ENCODE measurements at places on chromosomes 5 and 9. TPM values are rescaled to one million over a fixed set of nuclear protein-coding genes. Genes with fewer than 3 reads are reported as not detected.
A peak's percentile ranks its signal among the peaks of the same experiment; 100 is the strongest.

DNA sequence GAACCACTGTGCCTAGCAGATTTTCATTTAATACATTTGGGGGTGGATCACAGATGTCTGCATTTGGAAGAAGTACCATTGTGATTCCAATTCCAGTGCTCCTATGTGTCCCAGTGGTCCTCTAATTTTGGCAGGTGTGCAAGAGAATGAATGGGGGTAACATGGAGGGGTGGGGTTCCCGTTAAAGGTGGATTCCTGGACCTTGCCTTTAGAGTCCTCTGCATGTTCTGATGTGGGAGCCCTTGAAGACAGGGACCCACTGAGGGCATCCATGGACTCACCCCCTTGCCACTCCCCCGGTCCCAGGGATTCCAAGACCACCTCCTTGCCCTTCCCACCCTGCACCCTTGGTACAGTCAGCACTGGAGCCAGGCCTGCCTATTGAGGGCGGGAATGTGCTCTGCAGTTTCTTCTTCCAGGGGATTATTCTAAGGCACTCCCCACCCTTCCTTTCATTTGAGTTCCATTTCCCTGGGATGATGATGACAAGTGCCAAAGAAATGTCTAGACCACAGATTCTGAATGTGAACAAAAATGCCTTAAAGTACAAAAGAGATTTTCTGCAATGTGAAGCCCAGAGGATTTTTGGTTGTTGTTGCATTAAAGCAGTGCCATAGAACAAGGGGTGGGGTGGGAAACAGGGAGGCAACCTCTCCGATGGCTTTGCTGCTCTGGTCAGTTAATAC lies 119.4 kb upstream of the PTCH1 start:
- no peak for DNase-seq

The ZNF366 gene
- 2.1 TPM for total RNA-seq

The SLC26A2 gene
- total RNA-seq, result 11.9 TPM

The OTP gene
- total RNA-seq, result not detected

GRCh38 chr5:153308282-153308681 lies 182.2 kb upstream of the GRIA1 start:
- no peak for DNase-seq

The NR4A3 gene
- total RNA-seq, result 0.58 TPM

The SPATA31A3 gene
- total RNA-seq, result not detected

- no peak for DNase-seq
Observed at GRCh38 chr9:132238992-132239391, 77.1 kb downstream of the NTNG2 start.

- DNase-seq, result peak; percentile 88
Observed at GRCh38 chr9:16191691-16192402, 639.0 kb downstream of the CCDC171 start.

- DNase-seq, result no peak
Observed at GRCh38 chr9:94166976-94167346, 82.7 kb downstream of the PTPDC1 start.

DNA sequence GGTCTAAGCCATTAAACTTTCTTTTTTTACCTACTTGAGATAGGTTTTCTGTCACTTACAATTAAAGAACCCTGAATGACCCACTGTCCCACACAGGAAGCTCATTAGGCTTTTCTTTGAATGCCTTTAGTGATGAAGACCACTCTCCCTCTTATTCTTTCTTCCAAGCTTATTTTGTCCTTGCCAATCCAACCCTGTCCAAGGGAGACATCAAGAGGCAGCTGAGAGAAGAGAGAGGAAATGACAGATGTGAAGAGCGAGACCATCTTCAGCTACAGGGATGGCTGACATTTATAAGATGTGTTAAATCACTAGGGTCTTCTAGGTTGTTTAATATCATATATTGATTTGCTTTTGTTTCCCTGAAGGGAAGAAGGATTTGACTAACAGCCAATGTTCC lies 133.5 kb downstream of the FAM114A2 start:
- no peak for DNase-seq

The SMAD5 gene
- total RNA-seq, result 61.8 TPM

- DNase-seq, result peak; percentile 44
Observed at GRCh38 chr9:37988041-37988440, 81.0 kb downstream of the SHB start.

The PPP1R26 gene
- 10.2 TPM for total RNA-seq

The TAF1L gene
- under 0.01 TPM for total RNA-seq

The TGFBR1 gene
- total RNA-seq, result 30.2 TPM

The EDIL3 gene
- total RNA-seq, result 7.6 TPM

DNA sequence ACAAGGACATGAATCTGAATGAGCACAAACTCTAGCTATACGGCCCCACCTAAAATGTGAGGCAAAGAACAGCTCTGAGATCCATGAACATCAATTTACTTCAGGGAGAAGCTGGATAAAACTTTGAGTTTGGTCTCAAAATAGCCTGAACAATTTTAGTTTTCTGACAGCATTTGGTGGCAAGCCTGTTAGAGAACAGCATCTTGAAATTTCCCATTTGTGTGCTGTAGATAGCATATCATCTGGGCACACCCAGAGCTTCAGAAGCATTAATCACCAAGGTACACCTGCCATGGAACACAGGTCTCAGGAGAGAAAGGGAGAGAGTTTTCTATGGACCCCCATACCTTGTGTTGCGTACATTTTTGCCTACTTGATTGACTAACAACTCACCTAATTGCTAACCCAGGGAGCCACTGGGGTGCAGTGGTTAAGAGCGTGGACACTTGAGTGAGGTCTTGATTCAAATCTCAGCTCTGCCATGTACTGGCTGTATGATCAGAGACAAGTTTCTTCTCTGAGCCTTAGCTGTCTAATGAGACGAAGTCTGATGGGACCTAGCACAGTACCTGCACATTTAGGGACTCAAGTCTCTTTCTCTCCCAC lies 264.9 kb downstream of the PIK3R1 start:
- peak; percentile 33 for DNase-seq

- no peak for DNase-seq
Observed at GRCh38 chr9:137586854-137587253, 3.5 kb downstream of the ZMYND19 start.

The PPIP5K2 gene
- 45.3 TPM for total RNA-seq

DNA sequence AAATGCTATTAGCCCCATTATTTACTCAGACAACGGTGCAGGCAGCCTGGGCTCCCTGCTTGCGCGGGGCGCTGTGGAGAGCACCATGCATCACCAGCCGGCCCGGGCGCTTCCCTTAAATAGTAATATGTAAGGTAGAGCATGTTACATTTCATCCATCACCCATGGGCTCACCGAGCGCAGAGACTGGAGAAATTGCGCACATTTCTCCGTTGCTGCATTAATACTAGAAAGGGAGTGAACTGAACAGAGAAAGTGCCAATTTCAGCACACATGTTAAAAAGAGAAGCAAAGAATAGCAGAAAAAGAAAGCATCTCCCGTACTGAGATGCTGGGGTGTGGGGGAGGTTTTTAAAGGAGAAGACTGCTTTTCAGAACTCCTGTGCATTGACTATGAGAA lies 400.3 kb downstream of the ZSWIM6 start:
- no peak for DNase-seq

The FAM153A gene
- total RNA-seq, result 0.31 TPM

The CDH9 gene
- 0.18 TPM for total RNA-seq

GRCh38 chr5:96509721-96510350 lies 76.8 kb upstream of the PCSK1 start:
- peak; percentile 8 for DNase-seq

The TEX48 gene
- total RNA-seq, result not detected

The TNC gene
- total RNA-seq, result 28.4 TPM

DNA sequence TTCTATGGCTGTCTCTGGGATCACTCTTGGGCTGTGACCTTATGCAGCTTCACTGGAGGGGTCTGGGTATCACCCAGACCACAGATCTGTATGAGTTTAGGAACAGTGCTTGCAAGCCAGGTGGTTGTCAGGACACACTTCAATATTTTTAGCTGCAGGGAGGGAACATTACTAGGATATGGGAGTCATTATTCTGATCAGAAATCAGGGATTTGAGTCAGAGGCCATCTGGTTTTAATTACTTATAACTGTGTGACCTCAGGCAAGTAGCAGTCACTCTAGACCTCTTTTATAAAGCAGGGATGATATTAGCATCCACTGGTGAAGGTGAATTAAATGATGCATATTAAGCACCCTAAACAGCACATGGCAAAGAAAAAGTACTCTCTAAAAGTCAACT lies 60.1 kb upstream of the NMUR2 start:
- peak; percentile 38 for DNase-seq

The OR1N2 gene
- not detected for total RNA-seq

DNA sequence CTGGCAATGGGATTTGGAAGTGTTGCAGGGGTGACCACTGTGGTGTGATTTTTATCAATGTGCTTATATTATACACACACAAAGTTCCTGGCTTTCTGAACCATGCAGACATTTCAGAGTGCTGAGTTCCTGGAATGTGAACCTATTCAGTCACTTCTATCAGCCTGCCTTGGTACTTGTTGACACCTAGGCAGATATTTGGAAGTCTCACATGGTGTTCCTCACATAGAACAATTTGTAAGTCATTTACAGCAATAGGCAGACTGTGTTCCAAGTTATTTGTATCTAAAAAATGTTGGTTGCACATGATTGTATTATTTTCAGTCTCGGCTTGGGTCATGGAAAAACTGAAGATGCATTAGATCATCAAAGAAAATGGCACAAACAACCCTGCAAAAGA lies 182.2 kb downstream of the SREK1 start:
- no peak for DNase-seq

DNA sequence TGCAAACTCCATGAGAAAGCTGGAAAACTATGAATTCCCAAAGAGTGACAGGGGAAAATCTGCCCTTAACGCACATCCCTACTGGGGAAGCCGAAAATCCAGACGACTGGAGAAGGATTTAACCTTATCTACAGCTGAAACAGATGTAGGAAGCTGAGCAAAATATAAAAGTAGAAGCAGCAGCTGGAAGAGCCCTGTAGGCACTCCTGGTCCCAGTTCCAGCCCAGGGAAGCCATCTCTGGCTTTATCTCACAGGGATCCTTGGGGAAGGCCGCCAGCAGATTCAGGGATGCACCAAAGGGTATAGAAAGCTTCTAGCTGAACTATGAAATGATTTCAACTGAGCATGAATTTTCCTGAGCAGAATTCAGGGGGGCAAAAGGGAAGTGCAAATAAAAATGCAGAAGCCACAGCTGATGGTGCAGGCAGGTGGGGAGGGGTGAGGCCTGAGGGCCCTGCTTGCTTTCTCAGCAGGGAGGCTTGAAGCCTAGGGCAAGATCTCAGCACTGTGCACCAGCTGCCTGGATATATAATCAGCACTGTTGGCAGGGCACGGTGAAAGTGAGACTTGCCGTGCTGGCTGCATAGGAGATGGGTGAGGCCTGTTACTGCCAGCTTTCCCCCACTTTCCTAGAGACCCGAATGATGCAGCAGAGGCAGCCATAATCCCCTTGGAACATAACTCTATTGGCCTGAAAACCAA lies 2019.5 kb upstream of the NUDT12 start:
- DNase-seq, result no peak

The CKMT2 gene
- total RNA-seq, result 91.3 TPM

GRCh38 chr9:95438561-95439357 lies 78.0 kb downstream of the PTCH1 start:
- DNase-seq, result no peak

The FBP2 gene
- total RNA-seq, result 105 TPM

GRCh38 chr5:129245489-129245888 lies 150.9 kb downstream of the ISOC1 start:
- peak; percentile 91 for DNase-seq

The IGFBPL1 gene
- 0.84 TPM for total RNA-seq

DNA sequence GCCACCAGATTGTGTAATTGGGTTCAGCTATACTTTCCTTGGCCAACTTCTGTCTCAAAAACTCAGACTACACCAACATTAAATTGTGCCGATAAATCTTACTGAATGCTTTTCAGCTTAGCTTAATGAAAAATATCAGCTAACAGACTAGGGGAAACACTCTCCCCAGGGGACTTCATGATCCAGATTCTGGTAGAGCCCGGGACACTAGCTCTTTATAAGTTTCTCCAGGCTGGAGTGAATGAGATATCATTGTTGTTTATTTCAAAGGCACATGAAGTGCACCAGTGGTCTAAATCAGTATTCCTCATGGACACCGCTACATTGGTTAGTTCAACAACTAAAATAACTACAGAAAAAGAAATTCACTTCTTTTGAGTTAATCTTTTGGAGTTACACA lies 10.5 kb upstream of the LHFPL2 start:
- peak; percentile 68 for DNase-seq

The UNC5A gene
- total RNA-seq, result 0.62 TPM

DNA sequence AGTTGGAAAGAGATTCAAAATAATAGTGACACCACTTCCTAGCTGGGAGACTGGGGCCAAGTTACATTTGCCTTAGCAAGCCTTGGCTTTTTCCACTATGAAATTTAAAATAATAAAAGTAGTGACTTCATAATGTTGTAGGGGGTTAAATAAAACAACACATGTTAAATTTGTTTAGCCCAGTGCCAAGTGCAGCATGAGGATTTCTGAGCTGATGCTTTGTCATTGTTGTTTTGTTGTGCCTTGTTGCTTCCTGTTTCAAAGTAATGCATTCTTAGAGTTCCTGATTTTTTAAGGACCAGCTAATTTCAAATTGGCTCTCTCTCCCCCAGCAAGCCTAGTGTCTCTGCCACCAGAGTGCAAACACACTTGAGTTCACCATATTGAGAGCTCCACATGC lies 270.7 kb upstream of the PAPPA start:
- peak; percentile 46 for DNase-seq

- no peak for DNase-seq
Observed at GRCh38 chr9:77806741-77807140, 158.6 kb upstream of the GNA14 start.

- peak; percentile 80 for DNase-seq
Observed at GRCh38 chr5:36870399-36871040, 6.0 kb upstream of the NIPBL start.

GRCh38 chr9:36868586-36869282 lies 165.3 kb downstream of the PAX5 start:
- no peak for DNase-seq

- no peak for DNase-seq
Observed at GRCh38 chr9:136284311-136284710, 19.6 kb downstream of the CCDC187 start.

GRCh38 chr9:128337936-128338335 lies 2.4 kb upstream of the SLC27A4 start:
- DNase-seq, result no peak

All from muscle of leg (tissue), 16 donors.